D721Med (cell line): ENCODE measurements at places on chromosomes 3 and 15.

DNA sequence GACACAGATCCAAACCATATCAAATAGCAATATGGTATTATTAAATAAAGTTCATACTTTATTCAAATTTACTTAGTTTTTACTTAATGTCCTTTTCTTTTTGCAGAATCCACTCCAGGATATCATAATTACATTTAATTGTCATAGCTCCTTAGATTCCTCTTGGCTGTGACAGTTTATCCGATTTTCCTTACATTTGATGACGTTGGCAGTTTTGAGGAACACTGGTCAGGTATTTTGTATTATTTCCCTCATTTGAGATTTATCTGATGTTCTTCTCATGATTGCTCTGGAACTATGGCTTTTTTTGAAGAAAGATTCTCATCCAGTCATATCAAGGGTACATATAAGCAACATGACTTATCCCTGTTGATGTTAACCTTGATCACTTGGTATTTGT, 198.3 kb upstream of the STAC start:
- DNase-seq, result no peak

- DNase-seq, result no peak
Measured at GRCh38 chr3:13414040-13414729, 5.9 kb downstream of the NUP210 start.

GRCh38 chr15:35078221-35078915, 6.7 kb downstream of the NANOGP8 start:
- DNase-seq, result peak; percentile 46

- no peak for DNase-seq
Measured at GRCh38 chr3:68876112-68876713, 56.1 kb downstream of the TAFA4 start.

DNA sequence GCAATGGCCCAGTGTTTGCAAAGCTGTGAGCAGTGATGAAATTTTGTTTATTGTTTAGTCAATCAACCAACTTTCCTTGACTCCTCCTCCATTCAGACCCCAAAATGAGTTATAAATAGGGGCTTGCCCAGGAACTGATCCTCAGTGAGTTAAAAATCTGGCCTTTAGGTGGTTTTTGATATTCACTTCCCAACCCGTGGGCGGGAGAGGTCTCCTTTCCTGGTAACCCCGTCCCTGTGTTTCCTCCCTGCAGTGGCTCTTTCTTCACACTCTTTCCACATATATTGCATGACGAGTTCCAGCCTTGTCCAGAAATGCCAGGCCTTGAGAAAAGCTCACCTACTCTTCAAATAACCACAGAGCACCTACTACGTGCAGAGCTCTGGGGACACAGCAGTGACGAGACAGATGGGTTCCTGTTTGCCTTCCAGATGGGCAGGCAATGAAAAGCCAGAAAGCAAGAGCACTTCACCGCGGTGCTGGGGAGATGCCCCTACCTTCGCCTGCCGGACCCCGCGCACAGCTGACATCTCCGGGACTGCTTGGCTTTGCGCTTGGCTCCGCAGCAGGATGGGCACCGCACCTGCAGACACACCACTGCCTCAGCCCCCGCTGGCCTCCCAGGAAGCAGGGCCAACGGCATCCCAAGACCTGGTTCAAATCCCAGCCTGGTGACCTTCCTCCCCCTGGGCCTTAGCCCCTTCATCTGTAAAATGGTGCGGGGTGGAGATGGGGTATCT, 17.2 kb downstream of the SSUH2 start:
- no peak for DNase-seq
